ENCODE measurements at places on chromosomes 5 and 9.

DNA sequence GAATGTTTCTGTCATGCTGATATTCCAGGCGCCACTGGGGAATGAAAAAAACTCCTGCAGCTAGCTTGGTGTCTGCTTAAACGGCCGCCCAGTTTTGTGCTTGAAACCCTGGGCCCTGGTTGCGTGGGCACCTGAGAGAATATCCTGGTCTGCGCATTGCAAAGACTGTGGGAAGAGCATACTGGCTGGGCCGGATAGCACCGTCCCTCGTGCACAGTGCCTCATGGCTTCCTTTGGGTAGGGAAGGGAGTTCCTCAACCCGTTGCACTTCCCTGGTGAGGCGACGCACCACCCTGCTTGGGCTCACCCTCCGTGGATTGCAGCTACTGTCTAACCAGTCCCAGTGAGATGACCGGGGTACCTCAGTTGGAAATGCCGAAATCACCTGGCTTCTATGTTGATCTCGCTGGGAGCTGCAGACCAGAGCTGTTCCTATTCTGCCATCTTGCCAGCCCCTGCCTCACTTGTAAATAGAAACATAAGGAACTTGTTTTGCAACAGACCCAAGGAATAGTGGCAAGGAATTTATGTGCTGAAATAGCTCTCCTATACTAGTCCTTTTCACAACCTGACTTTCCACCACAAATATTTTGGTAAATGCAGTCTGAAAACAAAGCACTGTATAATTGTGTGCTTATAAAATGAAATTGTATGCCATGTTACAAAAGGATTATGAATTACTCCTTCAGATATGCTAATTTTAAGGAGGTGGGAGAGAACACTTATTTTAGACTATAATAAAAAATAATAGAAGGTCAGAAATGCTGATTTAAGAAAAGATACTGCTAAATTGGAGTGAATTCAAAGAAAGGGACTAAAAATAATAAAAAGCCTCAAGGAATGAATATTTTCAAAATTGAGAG lies 90.3 kb downstream of the ADAMTSL1 start:
- DNase-seq, result no peak

GRCh38 chr9:38641985-38642864 lies 21.8 kb upstream of the ANKRD18A start:
- DNase-seq, result no peak

- no peak for DNase-seq
Measured at GRCh38 chr5:42822548-42822947, 10.9 kb upstream of the SELENOP start.

GRCh38 chr5:175347027-175347426 lies 97.0 kb downstream of the DRD1 start:
- no peak for DNase-seq

DNA sequence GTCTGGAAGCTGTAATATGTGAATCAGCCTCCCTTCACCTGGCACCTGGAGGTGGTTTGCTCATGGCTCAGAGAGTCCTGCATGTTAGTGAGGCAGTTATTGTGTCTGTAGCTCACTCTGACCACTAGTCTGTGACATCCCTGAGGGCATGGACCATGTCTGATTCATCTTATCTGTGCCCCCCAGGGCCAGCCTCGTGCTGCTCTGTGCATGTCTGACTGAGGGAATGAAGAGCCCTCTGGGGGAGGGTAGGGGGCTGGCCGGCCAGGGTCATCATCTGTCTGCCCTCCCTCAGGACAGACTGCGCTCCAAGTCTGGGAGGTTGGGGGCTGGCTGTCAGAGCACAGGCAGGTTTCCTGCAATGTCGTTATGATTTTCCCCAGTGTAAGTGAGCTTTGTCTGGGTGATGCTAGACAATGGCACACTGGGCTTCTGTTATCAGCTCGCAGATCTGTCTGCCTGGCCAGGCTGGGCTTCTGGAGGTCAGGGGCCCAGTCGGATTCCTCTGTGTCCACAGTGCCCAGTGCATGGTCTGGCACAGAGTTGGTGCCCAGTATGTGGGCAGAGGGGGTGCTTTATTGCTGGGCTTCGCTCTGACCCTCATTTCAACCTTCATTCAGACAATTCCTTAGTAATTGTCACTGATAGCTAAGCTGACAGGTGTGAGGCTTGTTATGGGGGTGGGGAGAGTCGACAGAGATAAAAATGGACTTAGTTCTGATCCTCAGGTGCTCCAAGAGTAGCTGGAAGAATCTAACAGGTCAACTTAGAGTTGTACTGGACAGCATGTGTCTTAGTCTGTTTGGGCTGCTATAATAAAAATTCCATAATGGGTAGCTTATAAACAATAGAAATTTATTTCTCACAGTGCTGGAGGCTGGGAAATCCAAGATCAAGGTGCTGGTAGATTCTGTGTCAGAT lies 85.7 kb upstream of the SHB start:
- DNase-seq, result no peak

- DNase-seq, result peak; percentile 58
Measured at GRCh38 chr9:76456202-76456926, 2.6 kb upstream of the GCNT1 start.

DNA sequence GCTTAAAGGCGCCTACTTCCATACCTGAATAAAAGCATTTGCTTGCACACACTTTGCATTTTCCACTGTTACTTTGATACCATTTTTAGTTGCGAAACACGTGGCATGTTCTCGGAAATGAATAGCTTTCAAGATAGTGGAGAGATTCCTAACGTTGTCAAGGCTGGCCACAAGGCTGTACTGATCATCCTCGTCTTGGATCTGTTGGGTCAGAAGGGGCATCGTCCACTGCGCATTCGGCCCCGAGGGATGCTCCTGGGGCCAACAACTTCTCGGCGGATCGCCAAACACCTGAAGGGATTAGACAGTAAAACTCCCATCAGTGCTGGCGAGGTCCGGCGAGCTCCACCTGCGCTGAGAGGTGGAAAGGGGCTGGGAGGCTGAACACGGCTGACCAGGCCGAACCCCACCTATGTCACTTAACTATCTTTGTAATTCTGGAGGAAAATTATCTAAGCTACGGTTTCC lies 599 bp downstream of the RAD1 start:
- peak; percentile 28 for DNase-seq

DNA sequence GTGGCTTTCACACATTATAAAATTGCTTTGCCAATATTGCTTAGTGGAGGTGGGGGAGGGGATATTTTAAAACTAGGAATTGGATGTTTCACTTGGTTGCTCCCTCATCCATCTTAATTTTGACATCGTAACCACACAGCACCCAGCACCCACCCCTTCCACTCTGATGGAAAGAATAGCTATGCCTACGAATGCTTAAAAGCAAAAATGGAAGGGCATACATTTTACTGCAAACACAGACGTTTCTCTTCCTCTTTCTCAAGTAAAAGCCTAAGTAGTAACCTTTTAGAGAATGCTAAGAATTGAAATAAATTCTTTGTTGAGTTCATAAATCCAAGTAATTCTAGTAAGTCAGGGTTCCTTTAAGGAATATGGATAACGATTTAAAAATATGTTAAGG lies 69.9 kb downstream of the JAKMIP2 start:
- no peak for DNase-seq
